Calu3 (cell line): ENCODE measurements at places on chromosomes 5 and 9. TPM values are rescaled to one million over a fixed set of nuclear protein-coding genes. Genes with fewer than 3 reads are reported as not detected.

The ANKRD33B gene
- total RNA-seq: 2.9 and 3.6 TPM in 2 replicates

The SPDL1 gene
- 41.7 and 45.8 TPM in 2 replicates for total RNA-seq

The INPP5E gene
- 10.9 and 11.3 TPM in 2 replicates for total RNA-seq

The MARCOL gene
- not detected in 2 replicates for total RNA-seq

The POLR1E gene
- total RNA-seq: 11.9 and 12.5 TPM in 2 replicates

The PTGR1 gene
- total RNA-seq: 22.3 and 24.2 TPM in 2 replicates

The ITK gene
- total RNA-seq: not detected in 2 replicates

The CCDC180 gene
- total RNA-seq: 3.0 and 6.3 TPM in 2 replicates

The DMRT3 gene
- not detected in 2 replicates for total RNA-seq

The PITX1 gene
- total RNA-seq: 12.1 and 12.9 TPM in 2 replicates

GRCh38 chr5:83492331-83492730, 20.8 kb downstream of the VCAN start:
- DNase-seq: no peak

- peak; percentile 21 for DNase-seq
Measured at GRCh38 chr9:81389569-81389993, 299.8 kb downstream of the TLE1 start.

GRCh38 chr5:127988146-127988760, 95.3 kb upstream of the SLC12A2 start:
- peak; percentile 76 for DNase-seq

GRCh38 chr9:36436909-36437308, 36.8 kb upstream of the RNF38 start:
- no peak for DNase-seq

GRCh38 chr9:81113453-81114124, 575.8 kb downstream of the TLE1 start:
- DNase-seq: no peak

- DNase-seq: no peak
Measured at GRCh38 chr5:2378976-2379375, 372.5 kb downstream of the IRX2 start.

- DNase-seq: no peak
Measured at GRCh38 chr5:170439223-170439943, 50.2 kb upstream of the KCNMB1 start.

- DNase-seq: no peak
Measured at GRCh38 chr5:117103703-117104102, 529.1 kb upstream of the SEMA6A start.

DNA sequence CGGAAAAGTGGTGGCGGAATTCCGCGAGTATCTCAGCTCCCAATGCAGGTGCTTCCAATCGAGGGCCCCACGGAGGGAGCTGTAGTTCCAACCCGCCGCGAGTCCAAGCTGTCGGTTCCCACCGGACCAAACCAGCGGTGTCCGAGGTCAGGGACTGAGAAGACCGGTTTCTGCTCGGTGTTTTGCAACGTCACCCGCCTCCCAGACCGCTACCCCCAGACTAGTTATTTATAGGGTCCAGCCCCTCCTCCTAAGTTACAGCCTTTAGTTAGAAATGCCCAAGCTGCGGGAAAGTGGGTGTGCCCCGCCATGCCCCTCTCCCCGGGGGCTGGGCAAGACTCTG, 677 bp upstream of the MYORG start:
- peak; percentile 17 for DNase-seq

GRCh38 chr5:139954462-139954861, 88.6 kb downstream of the NRG2 start:
- no peak for DNase-seq

DNA sequence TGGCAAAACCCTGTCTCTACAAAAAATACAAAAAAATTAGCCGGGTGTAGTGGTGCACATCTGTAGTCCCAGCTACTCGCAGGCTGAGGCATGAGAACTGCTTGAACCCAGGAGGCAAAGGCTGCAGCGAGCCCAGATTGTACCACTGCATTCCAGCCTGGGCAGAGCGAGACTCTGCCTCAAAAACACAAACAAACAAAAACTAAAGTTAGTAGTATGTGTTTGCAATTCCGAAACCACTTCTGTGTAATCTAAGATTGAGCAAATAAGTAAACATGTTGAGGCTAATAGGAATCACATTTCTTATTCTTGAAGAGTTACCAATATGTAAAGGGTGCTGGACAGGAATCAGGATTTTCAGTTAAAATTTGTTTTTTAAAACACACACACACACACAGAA, 70.0 kb upstream of the SUSD1 start:
- no peak for DNase-seq

DNA sequence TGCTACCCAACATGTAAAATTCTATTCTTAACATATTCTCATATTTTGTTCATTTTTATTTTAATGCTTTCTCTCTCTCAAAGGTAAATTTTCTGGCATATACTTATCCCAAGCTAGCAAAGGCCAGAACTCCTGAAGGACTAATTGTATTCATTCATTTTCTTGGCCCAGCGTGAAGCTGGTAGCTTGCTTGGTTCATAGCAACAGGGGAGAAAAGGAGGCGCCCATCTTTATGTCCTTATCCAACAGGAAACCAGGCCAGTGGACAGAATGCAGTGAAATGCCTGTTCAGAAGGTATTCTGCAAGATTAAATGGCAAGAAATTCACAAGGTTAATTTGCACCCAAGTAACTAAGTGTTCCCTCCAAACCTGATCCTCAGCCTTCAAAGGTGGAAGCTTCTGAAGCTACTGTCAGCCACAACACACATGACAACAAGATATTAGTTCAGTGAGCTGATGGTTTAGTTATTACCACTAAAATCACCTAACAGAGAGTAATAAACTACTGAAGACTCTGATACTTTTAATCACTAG, 5.6 kb downstream of the EFNA5 start:
- DNase-seq: no peak

- no peak for DNase-seq
Measured at GRCh38 chr9:32072570-32072969, 311.9 kb upstream of the ACO1 start.

DNA sequence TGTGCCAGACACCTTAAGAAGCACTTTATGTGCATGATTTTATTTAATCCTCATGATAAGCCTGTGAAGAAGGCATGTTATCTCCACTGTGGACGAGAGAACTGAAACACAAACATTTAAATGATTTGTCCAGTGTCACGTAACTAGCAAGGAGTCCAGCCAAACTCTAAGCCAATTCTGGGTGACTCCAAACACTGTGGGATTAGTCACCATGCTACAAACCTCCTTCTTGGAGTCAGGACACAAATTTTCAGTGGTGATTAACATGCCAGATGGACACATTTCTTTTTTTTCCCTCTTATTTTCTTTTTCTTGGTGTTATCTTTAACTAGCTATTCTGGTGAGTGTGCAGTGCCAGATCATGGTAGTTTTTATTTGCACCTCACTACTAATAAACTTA, 316.8 kb downstream of the NDUFS4 start:
- no peak for DNase-seq

GRCh38 chr5:62312674-62313073, 6.7 kb downstream of the KIF2A start:
- DNase-seq: no peak

GRCh38 chr5:17257705-17258273, 40.4 kb downstream of the BASP1 start:
- no peak for DNase-seq

DNA sequence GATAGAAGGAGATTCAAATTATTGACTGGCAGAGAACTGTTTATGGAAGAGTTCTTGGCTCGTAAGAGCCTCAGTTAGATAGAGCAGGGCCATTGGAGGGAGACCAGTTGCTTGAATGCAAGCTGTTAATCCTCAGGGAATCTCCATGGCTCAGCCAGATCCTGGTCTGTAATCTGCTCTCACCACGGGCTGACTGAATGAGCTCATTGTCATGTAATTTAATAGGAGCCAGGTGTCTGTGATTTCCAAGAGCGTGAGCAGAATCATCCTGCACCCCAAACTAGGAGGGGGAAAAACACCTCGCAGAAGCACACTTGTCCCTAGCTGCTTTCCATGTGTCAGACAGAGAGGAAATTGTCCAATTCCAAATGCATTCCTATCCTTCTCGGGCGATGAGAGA, 19.1 kb upstream of the KCNMB1 start:
- no peak for DNase-seq

DNA sequence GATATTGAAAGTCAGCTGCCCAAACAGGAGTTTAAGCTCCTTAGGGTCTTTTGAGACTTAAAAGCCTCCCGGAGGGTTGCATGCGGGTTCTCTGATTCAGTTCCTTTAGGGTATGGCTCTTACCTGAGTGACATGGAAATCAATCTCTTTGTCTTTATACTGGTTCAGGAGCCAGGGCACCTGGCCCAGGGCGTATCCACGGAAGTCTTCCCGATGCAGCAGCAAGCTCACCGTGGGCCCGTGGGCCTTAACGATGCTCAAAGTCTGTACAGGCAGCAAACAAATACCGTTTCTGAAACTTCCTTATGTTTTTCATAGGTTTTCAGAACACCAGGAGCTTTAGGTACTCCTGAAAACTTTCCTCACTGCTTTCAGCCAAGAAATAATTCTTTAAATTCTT, 13.2 kb downstream of the MROH2B start:
- DNase-seq: no peak

DNA sequence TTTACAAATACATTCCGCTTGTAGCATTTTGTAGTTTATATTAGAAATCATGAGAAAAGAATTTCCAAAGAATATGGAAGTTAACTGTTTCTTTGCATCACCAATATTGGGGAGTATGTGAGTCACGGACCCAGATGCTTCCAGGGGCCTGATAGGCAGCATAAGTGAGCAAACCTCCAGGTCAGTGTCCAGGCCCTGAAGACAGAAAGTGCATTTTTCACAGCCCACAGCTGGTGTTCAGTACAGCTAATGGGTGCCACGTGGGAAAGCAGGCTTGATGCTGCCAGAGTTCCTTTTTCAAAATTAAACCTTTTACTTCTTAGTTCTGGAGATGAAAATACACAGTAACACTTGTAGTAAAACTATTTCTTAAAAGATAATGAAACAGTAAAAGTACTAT, 454.4 kb upstream of the ACTBL2 start:
- no peak for DNase-seq

GRCh38 chr9:106321394-106322180, 541.4 kb upstream of the ZNF462 start:
- no peak for DNase-seq

GRCh38 chr9:95109456-95109855, 208.1 kb downstream of the FANCC start:
- DNase-seq: no peak

DNA sequence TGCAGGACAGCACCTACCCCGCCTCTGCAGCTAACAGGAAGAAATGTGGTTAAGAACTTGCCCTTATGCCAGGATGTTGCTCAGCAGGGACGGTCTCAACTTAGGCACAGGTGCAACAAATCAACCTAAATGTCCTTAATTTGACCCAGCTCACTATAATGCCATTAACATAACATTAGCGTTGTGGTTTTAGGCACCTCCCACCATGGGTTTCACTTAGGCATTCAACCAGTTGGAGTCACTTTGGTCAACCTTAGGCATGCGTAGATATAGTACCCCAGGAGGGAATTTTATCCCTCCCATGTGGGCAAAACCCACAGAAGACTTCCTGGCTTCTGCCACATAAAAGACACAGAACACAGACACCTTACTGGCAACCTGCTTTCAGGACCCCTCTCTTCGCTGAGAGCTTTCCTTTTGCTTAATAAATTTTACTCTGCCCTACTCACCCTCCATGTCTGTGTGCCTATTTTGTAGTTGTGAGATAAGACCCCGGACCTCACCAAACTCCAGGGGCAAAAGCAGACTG, 8.7 kb upstream of the ERAP1 start:
- no peak for DNase-seq

- peak; percentile 52 for DNase-seq
Measured at GRCh38 chr5:74581988-74582365, 58.6 kb downstream of the ENC1 start.

DNA sequence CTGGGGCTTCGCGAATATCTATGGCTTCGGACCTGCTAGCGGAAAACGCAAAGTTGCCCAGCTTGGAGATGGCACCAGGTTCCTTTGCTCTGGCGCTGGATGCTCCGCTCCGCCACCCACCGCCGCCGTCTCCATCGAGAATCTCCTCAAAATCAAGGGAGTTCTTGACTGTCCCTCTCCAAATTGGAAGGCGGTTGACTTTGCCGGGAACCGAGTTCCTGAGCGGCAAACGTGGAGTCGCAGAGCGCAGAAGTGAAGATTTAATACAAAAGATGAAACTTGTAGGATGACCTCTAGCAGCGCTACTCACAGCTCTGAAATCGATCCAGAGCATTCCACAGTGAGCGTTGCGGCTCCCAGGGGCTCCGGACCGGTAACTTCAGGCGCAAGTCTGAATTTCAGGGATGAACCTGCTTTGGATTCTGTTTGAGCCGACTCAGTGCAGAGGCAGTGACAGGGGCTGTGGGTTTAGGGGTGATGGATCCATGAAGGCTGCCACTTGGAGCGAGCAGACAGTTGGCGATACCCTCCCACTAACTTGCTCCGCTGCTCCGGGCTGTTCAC, 1641.5 kb upstream of the C9orf72 start:
- no peak for DNase-seq

DNA sequence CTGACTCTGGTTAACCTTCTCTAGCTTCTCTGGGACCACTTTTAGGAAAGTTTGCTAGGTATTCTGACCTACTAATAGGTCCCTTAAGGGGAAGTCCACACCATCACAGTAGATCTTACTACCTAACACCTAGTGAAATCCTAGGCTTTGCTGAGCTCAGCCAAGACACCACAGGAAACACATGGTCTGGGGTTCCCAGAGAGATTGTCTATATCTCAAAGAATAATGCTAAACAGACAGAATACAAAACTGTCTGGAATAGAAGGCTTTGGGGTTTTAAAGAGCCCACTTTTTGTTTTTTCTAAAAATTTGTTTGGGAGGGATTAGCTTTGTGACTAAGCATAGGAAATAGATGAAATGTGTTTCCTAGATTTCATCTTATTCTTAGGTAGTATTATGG, 395.1 kb downstream of the ARHGEF28 start:
- DNase-seq: no peak

DNA sequence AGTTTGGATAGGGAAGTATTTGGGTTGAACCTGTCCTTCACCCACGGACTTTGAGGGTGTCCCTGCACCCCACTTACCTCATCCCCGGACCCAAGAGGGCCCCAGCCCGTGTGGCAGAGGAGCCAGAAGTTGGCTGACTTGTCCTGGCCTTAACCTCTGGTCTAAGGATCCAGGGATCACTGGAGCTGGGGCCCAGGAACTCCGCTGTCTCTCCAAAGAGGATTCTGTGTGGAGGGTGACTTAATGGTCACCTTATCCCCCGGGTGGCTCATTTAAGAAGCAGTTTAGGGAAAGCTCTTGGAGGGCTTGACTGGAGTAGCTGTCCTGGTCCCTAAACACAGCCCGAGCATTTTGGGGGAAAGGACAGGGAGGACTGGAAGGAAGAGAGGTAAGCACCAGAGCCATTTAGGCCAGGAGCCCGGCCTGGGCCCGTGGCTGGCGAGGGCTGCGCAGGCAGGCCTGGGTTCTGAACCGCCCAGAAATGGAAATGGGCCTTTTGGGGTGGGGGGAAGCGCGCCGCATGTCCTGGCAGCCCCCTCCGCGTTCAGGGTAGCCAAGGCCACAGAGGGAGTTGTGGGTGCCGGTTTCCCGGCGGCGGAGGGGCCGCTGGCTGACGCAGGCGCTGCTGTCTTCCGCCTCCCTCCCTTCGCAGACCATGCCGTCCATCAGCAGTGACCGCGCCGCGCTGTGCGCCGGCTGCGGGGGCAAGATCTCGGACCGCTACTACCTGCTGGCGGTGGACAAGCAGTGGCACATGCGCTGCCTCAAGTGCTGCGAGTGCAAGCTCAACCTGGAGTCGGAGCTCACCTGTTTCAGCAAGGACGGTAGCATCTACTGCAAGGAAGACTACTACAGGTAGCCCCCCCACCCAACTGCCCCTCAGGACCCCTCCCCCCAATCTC, 2.0 kb downstream of the LHX2 start:
- DNase-seq: no peak
